ENCODE measurements at places on chromosomes 3 and 15.

DNA sequence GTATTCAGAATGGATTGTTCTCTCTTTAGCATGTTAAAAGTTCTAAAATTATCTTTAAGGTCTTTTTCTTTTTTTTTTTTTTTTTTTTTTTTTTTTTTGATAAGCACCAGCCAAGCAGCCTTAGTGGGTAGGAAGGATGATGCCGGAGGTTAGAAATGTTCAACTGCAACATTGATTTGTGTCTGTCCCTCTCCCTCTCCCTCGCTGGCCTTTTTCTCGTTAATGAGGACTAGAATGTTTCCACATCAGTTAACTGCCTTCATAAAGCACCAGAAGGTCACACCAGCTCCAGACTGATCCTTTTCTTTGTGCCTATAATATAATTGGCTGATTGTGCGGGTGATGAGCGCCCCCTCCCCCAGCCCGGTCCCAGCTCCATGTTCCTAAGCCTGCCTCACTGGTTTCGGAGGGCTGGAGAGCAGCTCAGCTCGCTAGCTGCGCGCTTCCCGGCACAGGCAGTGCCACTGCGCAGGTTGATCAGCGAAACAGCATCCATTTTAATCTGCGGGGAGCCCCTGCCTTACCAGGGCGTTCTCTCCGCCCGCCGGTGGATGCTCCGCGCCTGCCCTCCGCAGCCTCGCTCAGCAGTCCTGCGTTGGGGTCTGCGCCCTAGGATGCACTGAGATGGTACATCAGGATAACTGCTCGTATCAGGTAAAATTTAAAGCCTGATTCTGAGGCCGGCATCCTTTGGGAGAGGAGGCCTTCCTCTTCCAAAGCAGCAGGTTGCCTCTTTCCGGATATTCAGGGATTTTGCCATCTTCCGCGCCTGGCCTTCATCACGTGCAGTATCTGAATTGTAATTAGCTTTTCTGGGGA, 148.9 kb upstream of the IL12A start:
- no peak for DNase-seq

GRCh38 chr3:125624341-125624740, 29.0 kb upstream of the OSBPL11 start:
- DNase-seq, result no peak

DNA sequence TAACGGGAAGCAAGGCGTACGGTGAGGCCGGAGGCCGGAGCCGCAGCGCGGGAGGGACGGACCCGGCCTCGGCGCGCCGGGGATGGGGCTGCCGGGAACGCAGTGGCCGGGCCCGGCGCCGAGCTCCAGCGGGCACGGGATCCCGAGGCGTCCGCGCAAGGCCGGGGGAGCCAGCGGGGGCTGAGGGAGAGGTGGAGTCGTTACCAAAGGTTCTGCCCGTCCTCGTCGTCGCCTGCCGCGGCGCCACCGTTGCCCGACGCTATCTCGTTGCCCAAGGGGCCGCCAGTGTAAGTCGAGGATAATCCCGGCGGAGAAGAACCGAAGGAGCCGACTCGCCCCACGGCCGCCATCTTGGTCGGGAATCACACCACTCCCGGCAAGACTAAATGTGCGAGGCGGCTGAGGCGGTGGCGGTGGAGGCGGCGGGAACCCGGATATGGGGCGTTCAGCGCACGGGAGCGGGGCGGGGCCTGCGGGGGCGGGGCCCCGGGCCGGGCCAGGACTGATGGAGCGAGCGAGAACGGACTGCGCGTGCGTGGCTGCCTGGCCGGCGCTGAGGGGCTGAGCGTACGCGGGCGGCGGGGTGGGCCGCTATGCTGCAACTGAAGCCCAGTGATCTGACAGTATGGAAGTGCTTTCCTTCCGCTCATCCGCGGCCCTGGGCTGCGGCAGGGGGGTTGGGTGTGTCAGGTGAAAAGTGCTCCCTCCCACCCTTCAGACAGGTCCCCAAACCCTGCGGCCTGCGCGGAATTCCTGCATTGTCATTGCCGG, at the start of gene DYNC1LI1:
Gene DYNC1LI1, minus strand, starts transcription at position 438 of the 771 bp plus-strand sequence. Its CDS starts 88 bp downstream, at position 350.
- peak; percentile 33 for DNase-seq

GRCh38 chr3:49016414-49017228, 1.8 kb downstream of the DALRD3 start:
- no peak for DNase-seq

DNA sequence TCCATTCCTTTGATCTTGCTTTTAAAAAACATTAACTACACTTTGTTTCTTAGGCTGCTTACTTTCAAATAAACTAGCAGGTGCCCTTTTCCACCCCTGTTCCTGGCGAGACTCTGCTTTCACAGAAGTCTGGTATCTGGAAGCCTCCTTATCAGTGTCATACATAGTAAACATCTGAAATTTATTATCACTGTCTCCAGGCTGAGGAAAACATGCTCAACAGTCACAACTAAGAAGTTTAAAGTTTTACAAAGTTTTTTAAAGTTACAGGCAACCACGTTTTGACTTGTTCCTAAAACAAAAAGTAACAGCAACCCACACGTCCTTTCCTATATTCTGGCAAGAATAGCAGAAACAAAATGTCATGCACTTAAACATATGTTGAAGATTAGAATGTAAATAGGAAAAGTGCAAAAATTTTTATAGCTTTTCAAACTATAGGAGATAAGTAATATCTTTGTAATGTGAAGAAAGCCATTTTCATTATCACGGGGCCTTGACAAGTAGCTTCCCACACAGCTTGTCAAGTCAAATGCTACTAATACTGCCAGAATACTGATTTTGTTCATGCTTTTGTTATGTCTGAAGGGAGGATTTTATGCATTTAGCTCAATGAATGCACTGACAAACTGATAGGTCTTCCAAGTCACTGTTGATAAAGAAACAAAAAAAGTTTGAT, 275.2 kb upstream of the KCNMB2 start:
- no peak for DNase-seq

DNA sequence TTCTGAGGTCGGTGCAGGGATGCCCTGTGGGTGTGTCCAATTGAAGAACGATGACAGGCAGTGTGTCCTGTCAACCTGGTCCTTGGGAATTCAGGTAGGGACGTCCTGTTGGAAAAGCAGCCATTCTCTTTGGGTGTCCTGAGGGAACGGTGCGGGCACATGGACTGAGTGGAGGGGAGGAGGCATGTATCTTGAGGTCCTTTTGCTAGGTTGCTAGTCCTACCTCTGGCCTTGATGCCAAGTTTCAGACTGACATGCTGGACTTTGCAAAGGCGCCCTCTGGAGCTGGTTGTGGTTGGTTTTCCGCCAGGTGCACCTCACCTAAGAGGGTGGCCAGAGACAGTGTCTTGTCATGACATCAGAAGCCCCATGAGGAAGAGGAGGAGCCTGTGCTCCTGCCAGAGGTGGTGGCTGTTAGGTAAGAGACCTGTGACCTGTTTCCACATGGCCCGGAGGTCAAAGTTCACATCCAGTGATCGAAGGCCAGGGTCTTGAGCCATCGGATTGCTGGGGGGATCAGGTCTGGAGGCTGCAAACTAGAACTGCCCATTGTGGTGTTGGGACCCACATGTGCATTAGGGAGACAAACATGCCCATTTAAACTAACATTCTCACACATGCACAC, 106.3 kb downstream of the SNRPN start:
- DNase-seq, result no peak

DNA sequence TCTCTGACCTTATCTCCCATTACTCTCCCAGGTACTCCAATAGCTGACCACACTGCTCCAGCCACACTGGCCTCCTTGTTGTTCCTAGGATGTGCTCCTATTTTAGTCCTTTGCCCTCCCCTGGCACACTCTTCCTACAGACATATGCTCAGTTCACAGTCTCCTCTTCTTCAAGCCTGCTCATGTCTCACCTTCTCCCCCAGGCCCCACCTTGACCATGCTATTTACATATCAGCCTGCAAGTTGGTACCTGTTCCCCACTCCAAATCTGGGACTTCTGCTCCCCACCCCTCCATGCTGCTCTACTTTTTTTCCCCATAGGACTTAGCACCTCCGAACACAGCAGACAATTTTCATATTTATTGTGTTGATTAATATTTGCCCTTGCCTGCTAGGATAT, 84.9 kb upstream of the BCL6 start:
- DNase-seq, result no peak

GRCh38 chr15:78807359-78807758, 3.9 kb downstream of the ADAMTS7 start:
- DNase-seq, result no peak
